Inflammatory macrophage (primary cell): ENCODE measurements at places on chromosomes 16 and 17.
A peak's percentile ranks its signal among the peaks of the same experiment; 100 is the strongest.

GRCh38 chr17:62098623-62099231 lies 33.6 kb upstream of the MED13 start:
- DNase-seq: peak; percentile 69

DNA sequence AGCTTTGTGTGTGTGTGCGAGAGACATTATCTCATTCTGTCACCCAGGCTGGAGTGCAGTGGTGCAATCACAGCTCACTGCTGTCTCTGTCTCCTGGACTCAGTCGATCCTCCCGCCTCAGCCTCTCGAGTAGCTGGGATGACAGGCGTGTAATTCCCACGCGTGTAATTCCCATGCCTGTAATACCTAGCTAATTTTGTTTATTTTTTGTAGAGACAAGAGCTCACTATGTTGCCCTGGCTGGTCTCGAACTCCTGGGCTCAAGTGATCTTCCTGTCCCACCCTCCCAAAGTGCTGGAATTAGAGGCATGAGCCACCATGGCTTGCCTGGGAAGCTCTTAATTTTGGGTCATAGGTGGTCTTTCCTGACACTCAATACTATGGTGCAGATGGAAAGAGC lies 205.3 kb upstream of the TNRC6C start:
- no peak for DNase-seq

GRCh38 chr16:8716052-8716451 lies 41.6 kb downstream of the ABAT start:
- DNase-seq: no peak

- DNase-seq: no peak
Measured at GRCh38 chr17:1899403-1900000, 69.7 kb downstream of the RPA1 start.

DNA sequence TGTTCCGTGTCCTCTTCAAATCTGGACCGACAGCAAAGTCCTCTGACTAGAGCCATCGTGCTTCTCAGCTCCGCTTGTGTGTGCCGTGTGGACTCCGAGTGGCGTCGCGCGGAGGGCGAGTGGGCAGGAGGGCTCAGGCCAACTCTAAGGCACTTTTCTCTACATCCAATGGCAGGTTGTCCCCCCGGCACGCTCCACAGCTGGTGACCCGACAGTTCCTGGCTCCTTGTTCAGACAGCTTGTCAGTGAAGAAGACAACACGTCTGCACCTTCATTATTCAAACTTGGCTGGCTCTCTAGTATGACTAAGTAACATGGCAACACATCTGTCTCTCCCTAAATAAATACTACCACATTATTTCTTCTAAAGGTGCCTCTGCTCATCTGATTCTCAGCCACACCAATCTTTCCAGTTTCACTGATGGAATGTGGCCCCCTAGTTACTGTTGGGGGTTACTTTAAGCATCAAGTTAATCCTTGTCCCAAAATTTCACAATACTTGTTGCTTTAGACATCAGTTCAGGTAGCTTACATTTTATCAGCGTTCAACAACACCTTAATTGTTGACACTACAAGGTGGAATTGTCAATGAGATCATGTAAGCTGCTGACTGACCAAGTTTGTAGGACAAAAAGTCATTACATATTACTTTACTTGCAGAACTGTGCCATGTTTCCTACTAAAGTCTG lies 15.4 kb downstream of the COG1 start:
- no peak for DNase-seq

DNA sequence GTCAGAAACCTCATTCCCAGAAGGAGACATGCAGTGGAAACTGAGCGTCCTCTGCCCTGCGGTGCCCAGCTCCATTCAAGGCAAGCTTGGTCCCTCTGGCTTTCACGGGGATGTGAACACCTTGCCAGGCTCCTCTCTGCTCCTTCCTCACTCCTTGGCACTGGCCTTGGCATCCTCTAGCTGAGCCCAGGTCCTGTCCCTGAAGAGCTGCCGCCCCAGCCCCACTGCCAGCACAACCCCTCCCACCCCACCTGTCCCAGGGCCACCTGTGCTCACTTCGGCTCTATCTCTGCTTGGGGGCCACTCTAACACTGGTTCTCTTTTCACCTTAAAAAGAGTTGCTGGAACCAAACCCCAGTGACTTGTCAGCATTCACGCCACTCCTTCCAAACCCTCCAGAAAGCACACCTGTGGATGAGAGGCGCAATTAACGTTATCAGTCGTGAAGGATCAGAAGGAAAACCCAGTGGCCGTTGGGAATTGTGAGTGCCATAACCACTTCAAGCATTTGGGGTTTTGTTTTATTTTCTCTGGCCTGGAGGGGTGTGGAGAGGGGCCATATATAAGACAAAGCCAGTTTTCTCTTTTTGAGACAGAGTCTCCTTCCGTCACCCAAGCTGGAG lies 103.7 kb downstream of the AXIN2 start:
- DNase-seq: no peak
